ENCODE measurements at places on chromosomes 1 and 21.

- peak; percentile 12 for DNase-seq
Measured at GRCh38 chr1:234213658-234214128, 159.6 kb upstream of the COA6 start.

DNA sequence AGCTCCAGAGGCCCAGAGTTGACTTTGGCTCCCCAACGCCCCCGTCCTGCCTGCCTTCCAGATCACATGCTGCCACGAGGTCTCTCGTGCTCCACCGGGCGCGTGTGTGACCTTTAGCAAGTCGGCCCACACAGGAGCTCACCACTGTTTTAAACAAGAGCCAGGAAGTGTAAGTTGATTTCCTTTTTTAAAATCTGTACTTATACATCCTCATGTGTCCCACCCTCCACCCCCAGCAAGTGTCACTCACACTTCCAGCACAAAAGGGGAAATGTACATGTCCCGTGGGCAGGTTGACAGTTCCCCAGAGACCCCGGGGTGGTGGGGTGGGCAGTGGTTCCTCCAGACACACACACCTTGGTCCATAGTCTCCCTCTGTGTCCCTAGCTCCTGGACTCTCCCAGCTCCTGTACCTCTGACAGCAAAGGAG lies 84.4 kb downstream of the STUM start:
- peak; percentile 67 for DNase-seq

- DNase-seq, result no peak
Measured at GRCh38 chr1:220347654-220348175, 75.5 kb upstream of the RAB3GAP2 start.

DNA sequence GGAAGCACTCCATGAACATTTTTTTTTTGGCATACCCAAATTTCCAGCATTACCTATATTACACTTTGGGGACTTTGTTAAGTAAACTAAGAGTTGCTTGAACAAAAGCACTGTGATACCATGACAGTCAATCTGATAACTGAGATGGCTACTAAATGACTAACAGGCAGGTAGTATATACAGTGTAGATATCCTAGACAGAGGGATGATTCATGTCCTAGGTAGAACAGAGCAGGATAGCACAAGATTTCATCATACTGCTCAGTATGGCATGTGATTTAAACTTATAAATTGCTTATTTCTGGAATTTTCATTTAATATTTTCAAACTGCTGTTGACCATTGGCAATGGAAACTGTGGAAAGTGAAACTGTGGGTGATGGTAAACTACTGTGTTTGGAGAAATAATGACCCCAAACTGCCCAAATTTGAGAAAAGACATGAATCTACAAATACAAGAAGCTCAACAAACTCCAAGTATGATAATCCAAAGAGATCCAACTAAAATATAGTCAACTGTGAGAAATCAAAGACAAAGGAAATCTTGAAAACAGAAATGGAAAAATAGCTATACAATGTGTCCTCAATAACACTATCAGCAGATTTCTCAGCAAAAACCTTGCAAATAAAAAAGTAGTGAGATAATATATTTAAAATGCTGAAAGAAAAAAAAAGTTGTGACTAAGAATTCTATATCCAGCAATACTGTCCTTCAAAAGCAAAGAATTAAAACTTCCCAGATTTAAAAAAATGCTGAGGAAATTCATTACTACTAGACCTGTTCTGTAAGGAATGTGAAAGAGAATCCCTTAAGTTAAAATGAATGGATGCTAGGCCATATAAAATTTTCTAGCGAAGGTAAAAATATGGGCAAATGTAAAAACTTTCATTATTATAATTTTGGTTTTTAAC lies 410.4 kb downstream of the DUSP10 start:
- no peak for DNase-seq

DNA sequence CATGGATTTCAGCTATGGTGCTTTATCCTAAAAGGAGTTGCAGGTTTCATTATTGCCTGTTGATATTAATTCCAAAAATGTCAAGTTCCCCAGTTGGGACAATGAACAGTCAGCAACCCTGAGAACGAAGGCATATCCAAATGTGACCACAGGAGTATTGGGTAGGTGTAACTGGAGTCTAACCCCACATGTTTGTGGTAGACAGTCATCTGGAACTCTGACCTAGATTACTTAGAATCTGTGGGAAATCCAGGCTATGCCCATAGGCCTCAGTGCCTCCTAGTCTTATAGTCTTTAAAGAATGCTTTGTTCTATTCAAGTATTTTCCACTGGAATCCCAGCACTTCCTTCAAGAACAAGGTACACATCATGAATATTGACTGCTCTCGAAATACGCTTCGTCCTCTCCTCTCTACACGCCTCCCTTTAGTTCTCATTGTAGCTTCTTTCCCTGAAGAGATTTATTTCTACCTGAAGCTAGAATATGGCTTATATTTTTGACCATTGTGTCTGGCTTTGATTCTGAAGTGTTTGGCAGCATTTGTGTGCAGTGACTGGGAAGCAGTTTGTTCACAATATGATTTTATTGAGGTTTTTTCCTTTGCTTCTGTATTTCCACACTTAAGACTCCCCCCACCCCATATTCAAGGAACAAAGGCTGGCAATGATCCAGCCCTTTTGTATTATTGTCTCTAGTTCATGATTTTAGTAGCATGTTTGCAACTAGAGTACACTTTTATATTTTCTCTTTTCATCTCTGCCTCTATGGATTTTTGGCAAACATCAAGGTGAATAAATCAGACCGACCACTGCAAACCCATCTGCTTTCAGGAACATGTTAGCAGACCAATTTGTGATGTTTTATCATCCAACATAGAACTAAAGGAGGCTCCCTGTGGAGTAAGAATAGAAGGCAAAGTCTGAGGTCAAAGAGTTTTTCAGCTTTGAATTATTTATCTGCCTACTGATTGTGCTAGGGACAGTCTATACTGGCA lies 178.6 kb downstream of the GPR52 start:
- DNase-seq, result no peak

DNA sequence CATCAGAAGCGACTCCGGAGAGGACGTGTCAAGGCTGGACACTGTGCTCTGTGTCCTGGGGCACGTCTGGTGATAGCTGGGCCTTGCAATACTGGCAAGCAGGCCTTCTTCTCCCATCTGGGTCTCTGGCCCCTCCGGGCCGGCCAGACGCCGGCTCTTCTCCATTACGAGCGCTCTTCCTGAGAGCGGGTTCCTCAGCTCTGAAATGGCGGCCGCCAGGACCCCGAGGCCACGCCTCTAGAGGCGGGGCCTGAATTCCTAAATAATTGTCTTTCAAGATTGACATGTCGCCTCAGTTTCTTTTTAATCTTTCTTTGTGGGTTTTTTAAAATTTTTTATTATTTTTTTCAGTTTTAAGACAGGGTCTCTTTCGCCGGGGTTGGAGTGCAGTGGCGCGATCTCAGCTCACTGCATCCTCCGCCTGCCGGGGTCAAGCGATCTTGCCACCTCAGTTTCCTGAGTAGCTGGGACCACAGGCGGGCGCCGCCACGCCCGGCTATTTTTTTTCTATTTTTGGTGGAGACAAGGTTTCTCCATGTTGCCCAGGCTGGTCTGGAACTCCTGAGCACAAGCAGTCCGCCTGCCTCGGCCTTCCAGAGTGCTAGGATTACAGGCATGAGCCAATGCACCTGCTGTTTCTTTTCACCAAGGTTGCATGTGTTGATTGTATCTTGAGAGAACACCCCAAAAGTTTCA lies 9.2 kb downstream of the RNF2 start:
- no peak for DNase-seq

DNA sequence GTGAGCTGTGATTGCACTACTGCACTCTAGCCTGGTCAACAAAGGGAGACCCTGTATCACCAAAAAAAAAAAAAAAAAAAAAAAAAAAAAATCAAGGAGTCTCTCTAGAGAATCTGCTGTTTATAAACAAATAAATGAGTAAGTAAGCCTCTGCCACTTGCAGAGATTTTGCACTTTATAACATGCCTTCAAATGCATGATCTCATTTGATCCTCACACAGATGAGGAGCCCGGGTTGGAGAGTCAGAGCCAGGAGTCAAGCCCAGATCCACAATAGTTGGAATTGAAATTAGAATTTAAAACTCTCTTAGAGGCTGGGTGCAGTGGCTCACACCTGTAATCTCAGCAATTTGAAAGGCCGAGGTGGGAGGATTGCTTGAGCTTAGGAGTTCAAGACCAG lies 4.0 kb downstream of the PRELP start:
- DNase-seq, result no peak

DNA sequence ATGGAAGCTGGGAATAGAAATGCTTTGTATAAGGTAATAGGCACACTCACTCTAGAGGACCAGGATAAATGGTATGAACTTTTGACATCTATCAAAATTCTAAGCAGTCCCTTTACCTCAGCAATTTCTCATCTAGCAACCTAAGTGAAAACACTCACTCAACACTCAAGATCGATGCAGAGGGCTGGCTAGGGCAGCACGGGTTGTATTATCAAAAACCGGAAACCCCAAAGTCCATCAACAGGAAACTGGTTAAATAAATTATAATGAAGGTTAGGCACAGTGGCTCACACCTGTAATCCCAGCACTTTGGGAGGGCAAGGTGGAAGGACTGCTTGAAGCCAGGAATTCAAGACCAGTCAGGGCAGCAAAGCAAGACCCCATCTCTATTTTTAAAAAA lies 9.4 kb downstream of the USP48 start:
- no peak for DNase-seq

GRCh38 chr1:48524892-48525467 lies 53.0 kb upstream of the SPATA6 start:
- DNase-seq, result no peak

DNA sequence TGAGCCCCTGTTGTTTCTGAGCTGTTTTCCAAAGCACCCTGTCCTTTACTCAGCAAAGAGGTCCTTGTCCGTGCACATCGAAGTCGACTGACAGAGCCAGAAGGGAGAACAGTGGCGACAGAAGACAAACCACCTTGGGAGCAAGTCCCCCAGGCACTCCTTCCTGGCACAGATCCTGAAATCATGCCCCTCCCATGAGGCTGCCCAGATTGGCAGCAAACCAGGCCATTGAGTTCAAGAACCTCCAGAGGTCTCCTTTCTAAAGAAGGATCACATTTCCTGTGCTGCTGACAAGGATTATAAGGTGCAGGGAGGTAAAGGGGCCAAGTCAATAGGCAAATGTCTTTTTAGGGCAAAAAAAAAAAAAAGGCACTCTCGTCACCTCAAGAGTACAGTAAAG lies 84.7 kb upstream of the HIVEP3 start:
- no peak for DNase-seq

DNA sequence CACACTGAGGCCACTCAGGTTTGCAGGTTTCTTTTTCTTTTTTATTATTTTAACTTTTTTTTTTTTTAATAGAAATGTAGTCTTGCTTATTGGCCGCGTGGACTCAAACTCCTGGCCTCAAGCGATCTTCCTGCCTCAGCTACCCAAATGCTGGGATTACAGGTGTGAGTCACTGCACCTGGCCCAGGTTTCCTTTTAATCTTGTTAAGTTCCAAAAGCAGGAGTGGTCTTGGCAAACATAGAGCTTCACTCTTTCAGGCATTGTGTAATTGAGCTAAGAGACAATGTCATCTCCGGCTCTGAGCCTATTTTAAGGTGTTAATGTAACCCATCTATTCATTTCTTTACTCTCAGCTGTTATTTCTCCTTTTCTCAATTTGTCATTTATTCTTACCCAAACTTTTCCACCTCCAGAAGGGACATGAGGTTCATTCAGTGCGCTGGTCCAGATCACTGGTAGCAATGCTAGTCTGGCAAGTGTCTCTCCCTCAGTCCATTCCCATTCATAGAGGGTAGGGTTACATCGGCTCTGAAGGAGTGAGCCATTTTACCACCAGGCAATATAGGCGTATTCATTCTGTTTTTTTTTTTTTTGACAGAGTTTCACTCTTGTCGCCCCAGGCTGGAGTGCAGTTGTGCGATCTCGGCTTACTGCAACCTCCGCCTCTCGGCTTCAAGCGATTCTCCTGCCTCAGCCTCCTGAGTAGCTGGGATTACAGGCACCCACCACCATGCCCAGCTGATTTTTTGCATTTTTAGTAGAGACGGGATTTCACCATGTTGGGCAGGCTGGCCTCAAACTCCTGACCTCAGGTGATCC lies 11.3 kb upstream of the MFSD2A start:
- no peak for DNase-seq

DNA sequence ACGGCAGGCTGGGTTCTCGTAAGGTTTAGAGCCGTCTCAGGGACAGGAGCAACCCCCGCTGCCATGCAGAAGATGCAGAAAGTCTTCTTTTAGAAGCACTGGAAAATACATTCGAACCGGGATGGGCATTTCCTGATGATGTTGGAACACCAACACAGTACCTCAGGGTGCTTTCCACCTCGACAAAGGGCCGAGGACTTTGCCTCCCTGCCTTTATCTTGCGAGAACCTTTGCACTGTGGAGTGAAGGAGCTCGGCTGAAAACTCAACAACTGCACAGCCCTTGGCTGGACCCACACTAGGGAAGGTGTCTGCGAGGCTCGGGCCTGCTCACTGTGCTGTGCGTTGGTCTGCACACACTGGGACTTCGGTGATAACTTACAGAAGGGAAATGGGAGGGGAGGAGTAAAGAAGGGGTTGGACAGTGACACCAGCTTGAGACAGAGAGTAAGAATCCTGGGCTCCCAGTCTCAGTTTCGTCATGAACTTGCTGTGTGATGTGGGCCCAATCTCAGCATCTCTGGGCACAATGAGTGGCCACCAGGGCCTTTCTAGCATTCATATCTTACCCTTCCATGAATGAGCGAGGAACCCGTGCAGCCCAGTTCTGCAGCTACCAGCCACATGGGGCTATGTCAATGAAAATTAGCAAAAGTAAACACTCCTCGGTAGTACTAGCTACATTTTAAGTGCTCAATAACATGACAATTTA lies 18.2 kb downstream of the RCAN1 start:
- DNase-seq, result no peak

DNA sequence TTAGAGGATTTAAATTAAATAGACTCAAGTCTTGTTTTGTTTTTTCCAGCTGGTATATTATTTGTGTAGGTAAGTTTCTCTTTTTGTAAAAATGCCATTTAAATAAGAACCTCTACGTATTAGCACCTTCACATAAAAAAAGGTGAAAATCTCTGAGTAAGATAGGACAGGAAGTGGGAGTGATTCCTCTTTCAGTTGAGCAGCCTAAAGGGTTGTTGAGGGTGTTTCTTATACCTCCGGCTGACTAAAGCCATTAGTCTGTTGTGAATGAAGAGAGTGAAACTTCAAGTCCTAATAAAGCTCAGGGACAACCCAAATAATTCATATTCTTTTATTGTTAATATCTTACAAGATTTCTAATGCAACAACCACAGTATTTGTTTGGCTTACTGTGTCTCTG lies 188.7 kb downstream of the CHRM3 start:
- no peak for DNase-seq

- DNase-seq, result no peak
Measured at GRCh38 chr1:220221269-220221668, 51.0 kb downstream of the RAB3GAP2 start.

GRCh38 chr1:28417926-28418637 lies 48.5 kb downstream of the PHACTR4 start:
- DNase-seq, result no peak

DNA sequence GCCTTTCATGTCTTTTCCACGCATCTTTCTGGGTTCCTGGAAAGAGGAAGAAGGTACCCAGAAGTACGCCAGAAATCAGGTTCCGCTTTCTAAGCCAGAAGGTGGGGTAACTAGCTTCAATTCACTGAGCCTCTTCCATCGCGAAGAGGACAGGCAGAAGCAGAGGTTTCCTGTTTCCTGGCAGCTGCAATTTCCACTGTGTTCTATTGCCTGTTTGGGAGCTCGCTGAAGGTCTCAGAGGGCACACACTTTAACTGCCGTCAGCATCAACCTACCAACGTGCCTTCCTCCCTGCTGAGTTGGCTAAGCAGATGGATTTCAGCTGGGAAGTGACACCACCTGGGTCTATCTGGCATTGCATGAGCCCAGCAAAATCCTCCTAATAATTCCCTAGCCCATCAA lies 10.0 kb downstream of the NCF2 start:
- DNase-seq, result no peak

- DNase-seq, result peak; percentile 72
Measured at GRCh38 chr1:168234846-168235547, 9.2 kb downstream of the SFT2D2 start.

All from CD4-positive, CD25-positive, alpha-beta regulatory T cell (primary cell).